ENCODE measurements at places on chromosomes 2 and 18.

GRCh38 chr2:148721520-148721931, 77.0 kb downstream of the EPC2 start:
- DNase-seq: no peak

GRCh38 chr2:196968516-196968915, 42.0 kb upstream of the PGAP1 start:
- DNase-seq: no peak

- no peak for DNase-seq
These were observed 244.8 kb downstream of the TWIST2 start for GRCh38 chr2:239092571-239093294.

GRCh38 chr2:228786901-228787300, 484.2 kb downstream of the PID1 start:
- no peak for DNase-seq

DNA sequence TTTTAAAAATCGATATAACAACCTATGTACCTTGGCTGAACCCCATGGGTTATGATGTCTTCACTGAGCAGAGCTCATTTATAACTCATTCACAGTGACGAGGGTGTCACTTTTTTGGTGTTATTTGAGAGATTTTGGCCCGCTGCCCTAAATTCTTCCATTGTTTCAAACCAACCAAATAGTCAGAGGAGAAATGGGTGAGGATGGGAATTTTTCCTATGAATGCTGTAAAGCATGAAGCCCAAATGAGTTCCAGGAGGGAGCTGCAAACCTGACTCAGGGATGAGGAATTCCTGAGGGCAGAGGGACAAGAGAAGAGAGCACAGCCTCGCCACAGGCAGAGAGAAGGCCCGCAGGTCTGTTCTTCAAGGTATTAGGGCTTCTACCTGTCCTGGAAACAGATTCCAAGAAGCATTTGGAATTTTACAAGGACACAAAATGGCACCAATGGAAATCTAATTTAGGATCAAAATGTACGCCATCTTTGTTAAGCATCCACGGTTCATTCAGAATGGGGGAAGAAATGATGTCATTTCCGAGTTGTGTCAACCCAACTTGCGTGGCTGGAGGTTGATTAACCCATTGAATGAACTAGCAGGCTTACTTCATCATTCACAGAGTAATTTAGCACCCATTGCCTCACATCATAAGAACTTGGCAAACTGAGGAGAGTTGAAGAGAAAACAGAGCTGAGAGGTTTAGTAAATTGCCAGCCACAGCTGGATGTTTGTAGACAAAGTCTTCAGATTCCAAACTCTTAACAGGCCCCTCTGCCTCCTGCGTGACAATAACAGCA, 133.5 kb downstream of the LAMA3 start:
- DNase-seq: no peak

GRCh38 chr18:56647951-56648893, 2.9 kb upstream of the WDR7 start:
- no peak for DNase-seq

DNA sequence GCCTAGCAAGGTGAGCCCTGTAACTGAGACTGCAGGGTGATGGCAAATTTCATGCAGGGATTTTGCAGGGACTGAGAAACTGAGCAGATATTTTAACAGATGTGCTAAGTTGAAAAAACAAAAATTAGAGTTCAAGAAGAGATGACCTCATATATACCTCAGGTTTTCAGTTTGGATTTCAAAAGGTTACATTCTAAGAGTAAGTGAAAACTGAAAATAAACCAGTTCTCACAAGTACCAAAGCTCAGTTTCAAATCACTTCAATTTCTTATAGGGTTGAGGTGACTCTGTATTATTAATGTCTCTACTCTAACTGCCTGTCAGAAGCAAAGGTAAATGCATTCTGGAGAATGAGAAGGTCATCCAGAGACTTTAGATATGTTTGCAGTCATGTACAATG, 237.4 kb upstream of the VRK2 start:
- DNase-seq: no peak

DNA sequence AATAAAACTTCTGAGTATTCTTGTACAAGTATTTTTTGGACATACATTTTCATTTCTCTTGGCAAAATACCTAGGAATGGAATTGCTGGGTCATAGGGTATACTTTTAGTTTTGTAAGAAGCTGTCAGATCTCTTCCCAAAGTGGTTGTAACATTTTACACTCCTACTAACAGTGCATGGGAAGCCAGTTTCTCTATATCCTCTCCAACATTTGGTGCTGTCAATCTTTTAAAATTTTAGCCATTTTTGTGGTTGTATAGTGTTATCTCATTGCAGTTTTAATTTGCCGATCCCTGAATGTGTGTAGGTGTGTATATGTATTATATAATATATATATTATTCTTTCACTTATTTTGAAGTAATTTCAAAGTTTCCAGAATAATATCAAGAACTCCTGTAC, 63.1 kb upstream of the TMEM178A start:
- DNase-seq: no peak

DNA sequence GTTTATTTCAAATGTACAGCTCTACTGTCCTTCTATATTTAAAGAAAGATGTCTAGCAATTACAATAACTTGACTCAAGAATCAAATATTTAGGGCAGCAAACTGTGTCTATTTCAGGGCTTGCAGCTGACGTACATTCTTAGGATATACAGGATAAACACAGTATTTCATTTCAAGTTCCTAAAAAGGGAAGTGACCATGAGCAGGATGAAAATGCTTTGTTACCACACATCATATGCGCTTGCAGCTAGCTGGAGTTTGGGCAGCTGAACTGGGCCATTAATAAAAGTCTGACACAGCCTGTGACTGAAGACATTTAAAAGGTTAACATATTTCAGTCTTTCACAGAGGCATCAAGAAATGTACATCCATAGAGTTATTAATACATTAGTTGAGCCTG, 264.6 kb upstream of the TRIB2 start:
- DNase-seq: no peak

DNA sequence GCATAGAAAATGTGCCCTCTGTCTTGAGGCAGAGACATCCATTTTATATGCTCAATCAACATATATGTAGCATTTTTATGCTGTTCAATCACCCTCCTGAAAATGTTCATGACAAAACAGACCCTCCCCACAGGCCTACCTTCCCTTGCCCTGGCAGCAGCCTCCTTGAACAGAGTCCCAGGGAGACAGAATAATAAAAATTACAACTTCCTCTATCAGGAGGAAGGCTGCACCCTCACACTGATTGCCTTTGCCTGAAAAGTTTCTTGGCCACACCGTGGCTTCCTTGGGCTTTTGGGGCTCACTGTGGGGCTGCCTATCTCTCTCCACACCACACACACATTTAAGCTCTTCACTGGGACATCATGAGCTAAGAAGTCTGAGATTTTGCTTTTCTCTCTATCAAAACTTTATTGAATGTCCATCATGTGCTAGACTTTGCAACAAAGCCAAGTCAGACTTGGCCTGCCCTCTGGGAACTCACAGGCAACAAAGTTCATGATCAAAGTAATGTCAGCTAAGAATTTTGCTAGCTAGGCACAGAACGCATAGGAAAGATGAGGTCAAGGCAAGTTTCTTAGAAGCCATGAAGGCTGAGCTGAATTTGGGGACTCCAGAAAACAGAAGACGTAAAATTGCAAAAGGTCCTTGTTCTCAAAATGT, 101.6 kb downstream of the BCL2L11 start:
- no peak for DNase-seq

- no peak for DNase-seq
These were observed 13.0 kb downstream of the GRHL1 start for GRCh38 chr2:9964334-9964980.

DNA sequence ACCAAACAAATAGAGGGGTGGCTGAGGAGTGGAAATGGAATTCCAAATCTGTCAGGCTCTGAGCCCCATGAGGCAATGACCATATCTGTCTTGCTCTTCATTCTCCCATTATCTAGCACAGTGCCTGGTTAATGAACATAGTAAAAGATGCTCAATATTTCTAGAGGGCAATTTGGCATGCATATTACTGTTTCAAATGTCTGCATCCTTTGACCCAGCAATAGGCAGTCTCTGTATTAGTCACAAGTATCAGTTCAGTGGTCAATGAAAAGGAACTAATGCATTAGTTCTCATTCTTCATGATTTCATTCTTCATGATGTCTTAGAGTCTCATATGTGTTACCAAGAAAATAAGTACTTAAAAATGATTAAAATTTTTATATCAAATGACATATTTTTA, 28.4 kb upstream of the MALL start:
- DNase-seq: no peak

GRCh38 chr2:106156305-106157296, 37.5 kb downstream of the UXS1 start:
- no peak for DNase-seq

DNA sequence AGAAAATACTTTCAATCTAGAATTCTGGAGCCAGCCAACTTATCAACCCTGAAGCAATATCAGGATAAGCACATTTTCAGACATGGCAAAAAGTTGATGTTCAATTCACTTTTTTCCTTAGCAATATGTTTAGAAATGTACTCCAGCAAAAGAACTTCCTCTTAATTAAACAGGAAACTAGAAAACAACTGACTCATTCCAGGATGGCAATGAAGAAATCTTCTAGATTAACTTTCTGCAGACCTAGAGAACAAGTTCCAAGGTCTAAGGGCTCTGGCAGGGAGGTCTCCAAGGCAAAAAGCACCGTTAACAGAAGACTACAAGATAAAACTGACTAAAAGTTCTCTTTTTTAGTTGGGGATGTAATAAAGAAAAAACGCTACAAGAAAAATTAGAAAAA, 69.2 kb upstream of the VWC2L start:
- no peak for DNase-seq

DNA sequence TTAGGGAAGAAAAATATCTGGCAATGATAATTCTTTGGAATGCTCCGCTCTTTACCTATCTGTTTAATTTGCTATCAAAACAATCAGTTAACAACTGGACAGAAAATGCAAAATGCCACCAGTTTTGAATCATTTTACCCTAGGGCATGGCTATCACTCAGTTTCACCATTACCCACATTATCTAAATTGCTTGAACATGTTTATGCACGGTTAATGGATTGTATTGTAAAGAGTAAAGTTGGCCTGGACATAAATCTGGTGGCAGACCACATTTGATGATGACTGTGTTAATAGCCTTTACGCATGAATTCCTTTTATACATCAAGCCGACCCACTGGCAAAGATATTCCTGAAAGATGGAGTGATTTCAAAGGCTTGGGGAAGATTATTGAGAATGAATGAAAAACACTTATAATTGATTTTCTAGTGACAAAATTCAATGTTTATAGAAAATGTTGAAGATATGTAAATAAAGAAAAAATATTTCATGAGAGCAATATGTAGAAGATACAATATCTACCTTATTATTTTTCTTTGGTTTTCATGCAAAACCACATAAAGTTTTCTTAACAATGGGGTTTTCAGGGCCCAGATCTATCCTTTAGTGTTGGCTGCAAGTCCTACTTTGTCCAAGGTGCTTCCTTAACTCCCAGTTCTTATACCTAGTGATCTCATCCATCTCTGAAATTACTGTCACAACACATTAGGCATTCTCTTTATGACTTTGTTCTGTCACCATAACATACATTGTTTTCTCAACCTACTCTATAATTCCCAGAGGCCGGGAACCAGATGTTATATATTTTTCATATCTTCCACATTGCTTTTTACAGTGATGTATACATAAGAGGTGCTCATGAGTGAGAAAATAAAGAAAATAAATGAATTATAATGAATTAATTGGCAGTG, 265.1 kb downstream of the RIT2 start:
- no peak for DNase-seq

GRCh38 chr2:224211791-224212190, 172.7 kb upstream of the SERPINE2 start:
- DNase-seq: no peak

GRCh38 chr18:62999921-63000320, 284.6 kb downstream of the PHLPP1 start:
- no peak for DNase-seq

DNA sequence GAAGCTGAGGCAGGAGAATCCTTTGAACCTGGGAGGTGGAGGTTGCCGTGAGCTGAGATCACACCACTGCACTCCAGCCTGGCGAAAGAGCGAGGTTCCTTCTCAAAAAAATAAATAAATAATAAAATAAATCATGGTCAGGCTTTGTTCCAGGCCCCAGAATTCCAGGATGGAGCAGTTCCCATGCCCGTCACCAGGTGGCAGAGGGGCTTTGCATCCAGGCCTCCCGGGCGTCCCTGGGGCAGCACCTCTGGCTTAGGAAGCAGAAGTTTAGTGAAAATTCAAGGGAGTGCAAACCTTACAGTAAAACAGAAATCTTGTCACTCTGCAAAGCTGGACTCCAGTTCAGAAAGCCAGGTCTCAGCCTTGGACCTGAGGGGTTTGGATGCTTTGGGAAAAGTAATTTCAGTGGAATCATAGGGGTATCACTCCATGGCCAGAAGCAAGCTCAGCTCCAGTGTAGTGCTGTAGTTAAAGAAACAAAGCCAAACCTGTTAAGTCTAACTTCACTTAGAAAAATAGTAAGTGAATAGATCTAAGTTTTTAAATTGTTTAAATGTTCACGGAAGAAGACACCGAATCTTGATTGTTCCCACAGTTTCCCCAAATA, 512.7 kb downstream of the CMPK2 start:
- DNase-seq: no peak

DNA sequence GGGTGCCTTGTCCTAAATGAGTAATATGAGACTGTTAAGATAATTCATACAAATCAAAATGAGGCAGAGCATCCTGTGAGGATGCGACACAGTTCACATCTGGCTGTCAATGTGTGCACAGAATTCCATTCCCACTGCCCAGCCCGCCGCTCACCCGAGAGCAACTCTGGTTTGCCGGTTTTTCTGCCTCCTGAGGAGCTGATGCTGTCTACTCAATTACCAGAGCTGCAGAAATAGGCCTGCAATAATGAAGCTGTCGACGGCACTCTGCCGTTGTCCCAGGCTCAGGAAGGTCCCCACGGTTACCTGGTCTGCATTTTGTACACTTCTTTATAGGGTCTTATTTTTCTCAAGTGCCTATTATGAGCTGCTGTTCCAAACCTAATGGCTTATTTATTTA, 55.7 kb upstream of the LYPD1 start:
- DNase-seq: no peak

DNA sequence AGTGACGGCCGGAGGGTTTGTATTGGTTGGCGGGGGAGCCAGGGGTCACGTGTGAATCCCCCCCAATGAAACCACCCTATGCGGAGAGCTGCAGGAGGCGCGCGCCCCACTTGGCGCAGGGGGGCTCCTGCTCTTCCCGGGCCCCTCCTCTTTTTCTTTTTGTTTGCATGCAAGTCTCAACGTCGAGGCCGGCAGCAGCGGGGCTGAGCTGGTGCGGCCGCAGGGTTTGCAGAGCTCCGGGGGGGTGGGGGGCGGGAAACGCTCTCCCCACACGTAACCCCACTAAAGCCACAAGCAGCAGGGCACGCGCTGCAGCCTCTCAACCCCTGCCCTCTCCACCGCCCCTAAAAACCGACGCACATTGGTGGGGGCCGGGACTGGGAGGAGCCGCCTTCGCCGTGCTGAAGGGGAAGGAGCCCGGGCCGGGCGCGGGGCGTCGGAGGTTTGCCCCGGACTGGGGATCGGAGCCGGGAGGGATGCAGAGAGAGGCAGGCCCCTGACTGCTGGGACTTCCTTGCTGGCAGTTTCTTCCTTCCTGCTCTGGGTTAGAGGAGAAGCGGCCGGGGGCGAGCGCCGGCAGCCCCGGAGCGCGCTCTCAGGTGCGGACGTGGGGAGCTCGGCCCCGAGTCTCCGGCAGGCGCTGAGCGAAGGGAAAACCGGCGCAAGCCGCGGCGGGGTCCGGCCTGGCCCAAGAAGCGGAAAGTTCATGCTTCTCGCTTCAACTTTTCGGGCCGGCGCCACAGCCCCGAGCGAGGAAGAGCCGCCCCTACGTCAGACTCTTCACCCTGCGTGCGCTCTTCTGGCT, 864 bp downstream of the LBH start:
- peak; percentile 61 for DNase-seq

- DNase-seq: no peak
These were observed 13.8 kb downstream of the CTAGE1 start for GRCh38 chr18:22403950-22404349.

Data from stimulated activated CD8-positive, alpha-beta memory T cell treated with anti-CD3 and anti-CD28 coated beads, Interleukin-4, amount 100 ng/mL, for 24 hours (primary cell).